MV-4-11 (cell line): ENCODE measurements at places on chromosomes 13 and 19.

GRCh38 chr19:6459262-6460098 lies at the start of gene SLC25A23:
Gene SLC25A23 (minus strand): TSS chr19:6459792. CDS start chr19:6459628, 164 bp downstream.
- DNase-seq = peak; percentile 36

- no peak for DNase-seq
Measured at GRCh38 chr13:49315036-49315565, 67.4 kb downstream of the CDADC1 start.

- no peak for DNase-seq
Measured at GRCh38 chr13:108855737-108856387, 226.5 kb downstream of the MYO16 start.

DNA sequence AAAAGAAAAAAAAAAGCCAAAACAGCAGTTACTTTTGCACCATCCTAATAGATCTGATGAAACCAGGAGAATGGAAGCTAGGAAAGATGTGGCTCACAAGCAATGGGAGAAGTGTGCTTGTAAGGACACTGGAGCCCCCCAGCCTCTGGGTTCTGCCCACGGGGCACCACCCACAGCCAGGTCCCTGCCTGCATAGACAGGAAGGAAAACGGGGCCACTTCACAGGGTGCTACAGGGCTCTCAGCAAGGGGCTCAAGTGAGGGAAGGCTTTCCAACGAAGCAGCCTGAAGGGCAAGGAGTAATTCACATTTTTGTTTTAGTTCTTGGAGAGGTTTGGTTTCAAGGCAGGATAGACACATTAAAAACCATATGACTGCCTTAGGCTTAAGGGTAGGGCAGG lies 42.7 kb downstream of the BRD4 start:
- DNase-seq = no peak

GRCh38 chr19:16951529-16951928 lies 62.7 kb downstream of the F2RL3 start:
- no peak for DNase-seq

- no peak for DNase-seq
Measured at GRCh38 chr13:62246581-62246980, 830.9 kb upstream of the PCDH20 start.

GRCh38 chr19:41541990-41542584 lies 33.9 kb upstream of the CEACAM21 start:
- DNase-seq = peak; percentile 69

GRCh38 chr13:76813000-76813691 lies 73.1 kb downstream of the KCTD12 start:
- no peak for DNase-seq

- DNase-seq = peak; percentile 91
Measured at GRCh38 chr13:99296398-99296797, 10.8 kb downstream of the GPR183 start.

DNA sequence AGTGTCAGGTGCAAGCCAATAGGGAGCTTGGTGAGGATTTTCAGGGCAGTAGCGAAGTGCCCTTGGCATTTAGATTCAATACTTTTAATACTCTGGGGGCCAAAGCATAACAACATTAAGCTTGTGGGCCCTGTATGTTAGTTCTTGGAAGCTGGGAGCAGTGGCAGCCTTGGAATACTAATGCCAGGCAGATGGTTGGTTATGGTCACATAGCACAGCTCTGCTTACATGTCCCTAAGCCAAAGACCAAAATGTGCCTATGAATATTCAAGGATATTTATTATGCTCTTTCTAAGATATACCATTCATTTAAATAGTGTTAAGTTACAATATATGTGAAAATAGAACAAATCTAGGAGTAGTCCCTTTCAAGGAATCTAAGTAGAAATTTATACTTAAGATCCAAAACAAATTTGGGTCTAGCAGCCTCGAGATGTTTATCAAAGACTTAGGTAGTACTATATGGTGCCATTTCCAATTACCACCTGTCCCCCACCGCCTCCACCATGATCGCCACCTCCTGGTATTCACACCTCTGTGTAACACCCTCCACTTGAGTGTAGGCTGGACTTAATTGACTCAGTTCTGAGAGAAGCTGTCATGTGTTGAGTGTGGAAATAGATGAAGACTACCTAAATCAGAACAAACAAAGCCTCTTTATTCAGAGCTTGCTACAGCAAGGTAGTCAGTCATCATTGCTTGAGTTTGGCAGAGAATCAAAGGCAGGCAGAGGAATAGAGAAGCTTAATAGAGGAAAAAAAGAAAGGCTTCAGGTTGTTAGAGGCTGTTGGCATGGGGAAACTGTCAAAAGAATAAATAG lies 261.0 kb downstream of the GPC5 start:
- no peak for DNase-seq

DNA sequence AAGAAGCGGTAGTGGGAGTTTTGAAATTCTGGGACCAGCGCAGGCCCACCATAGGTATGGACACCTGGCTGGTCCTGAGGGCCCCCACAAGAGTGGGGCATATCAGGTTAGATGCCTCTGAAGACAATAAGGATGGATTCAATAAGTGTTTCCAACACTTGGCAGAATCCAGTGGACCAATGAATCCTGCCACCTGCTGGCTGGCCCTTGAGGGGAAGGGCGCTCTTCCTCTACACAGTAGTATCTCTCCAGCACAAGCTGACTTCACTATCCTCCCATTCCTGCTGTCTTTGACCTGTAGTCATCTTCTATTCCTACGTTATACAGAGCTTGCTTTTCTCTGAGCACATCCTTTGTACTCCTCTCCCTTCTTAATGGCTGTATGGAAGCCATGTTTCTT lies 199.7 kb upstream of the TSHZ3 start:
- no peak for DNase-seq

DNA sequence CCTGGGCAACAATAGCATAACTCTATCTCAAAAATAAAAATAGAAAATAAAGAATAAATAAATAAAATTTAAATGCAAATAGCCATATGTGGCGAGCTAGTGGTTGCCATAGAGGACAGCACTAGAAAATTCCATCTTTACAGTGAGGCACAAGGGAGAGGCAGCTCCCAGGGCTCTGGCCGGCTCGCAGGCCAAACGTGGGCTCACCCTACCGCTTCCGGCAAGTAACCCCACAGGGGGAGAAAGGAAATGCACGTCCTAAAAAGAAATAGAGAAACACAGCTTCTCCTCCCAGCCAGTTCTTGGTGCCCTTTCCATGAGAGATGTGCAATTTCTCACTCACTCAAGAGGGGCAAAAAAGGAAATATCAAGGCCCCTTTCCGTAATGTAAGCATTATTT lies 12.4 kb upstream of the GRWD1 start:
- DNase-seq = no peak

- DNase-seq = peak; percentile 78
Measured at GRCh38 chr19:56333506-56333905, 18.9 kb upstream of the ZSCAN5A start.

- no peak for DNase-seq
Measured at GRCh38 chr13:53901593-53901992, 873.0 kb downstream of the OLFM4 start.

- DNase-seq = peak; percentile 64
Measured at GRCh38 chr19:32976223-32976805, 4.3 kb downstream of the FAAP24 start.

- no peak for DNase-seq
Measured at GRCh38 chr13:32746474-32746873, 160.2 kb downstream of the PDS5B start.

DNA sequence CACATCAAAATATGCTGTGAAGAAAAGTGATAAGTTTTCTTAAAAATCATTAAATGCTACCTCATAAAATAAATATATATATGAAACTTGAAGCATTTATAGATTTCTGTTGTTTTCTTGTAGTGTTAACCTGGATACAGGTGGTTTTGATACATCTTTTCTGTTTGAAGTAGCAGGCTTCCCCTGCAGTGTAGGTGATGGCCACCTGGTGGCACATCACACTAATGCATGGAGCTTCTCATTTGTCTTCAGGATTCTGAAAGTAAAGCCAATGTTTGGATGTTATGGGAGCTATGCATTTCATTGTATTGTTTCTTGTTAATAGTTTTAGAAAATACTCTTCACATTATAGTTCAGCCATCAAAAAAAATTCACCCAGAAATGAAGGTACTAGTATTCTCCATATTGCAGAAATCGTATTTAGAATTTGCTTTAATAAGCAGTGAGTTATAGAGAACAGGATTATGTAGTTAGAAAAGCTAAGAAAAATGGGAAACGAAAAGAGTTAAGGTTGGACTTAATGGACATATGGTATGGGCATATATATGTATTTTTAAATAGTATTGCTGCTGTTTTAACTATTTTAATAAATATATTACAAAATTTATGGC lies 18.7 kb downstream of the GPR180 start:
- peak; percentile 1 for DNase-seq

GRCh38 chr19:38850976-38851621 lies 1.3 kb upstream of the HNRNPL start:
- no peak for DNase-seq

GRCh38 chr13:102556806-102557205 lies 40.0 kb upstream of the TPP2 start:
- no peak for DNase-seq

- peak; percentile 57 for DNase-seq
Measured at GRCh38 chr19:6773323-6773931, 919 bp downstream of the VAV1 start.

- DNase-seq = no peak
Measured at GRCh38 chr13:91804724-91805123, 406.3 kb downstream of the GPC5 start.

- peak; percentile 54 for DNase-seq
Measured at GRCh38 chr13:60351855-60352615, 45.0 kb upstream of the TDRD3 start.

GRCh38 chr13:67943116-67943515 lies 713.0 kb upstream of the PCDH9 start:
- no peak for DNase-seq
